ENCODE measurements at places on chromosomes 2 and 18.

GRCh38 chr18:78769502-78770105, 210.0 kb upstream of the SALL3 start:
- no peak for DNase-seq

GRCh38 chr2:199738727-199739412, 112.1 kb downstream of the FTCDNL1 start:
- DNase-seq, result no peak

DNA sequence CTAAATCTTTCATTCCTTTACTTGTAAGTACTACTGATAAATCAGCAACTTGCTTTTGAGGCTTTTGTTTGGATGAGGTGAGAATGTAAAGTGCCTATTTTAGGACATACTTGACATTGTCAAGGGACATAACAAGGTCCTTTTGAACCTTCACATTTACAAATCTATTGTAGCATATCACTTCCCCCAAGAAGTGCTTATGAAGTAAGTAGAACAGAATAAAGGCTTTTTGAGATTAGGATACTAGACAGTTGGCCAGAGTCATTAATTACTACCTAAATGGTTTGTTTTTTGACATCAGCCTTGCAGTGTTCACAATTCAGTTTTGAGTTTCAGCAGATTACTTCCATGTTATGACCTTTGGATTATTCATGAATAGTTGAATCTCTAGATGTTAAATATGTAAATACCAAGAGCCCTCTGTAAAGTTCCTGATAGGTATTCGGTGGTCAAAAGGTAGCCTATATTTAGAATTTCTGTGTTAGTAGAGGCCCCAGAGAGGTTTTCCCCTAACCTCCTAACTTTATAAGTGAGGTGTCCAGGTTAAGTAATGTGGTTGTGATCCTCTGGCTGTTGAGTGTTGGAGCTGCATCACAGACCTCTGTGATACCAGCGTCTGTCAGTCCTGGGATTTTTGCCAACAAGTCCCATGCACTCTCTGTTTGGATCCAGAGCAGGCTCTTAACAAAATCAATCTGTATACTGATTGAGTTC, 67.2 kb downstream of the LCLAT1 start:
- no peak for DNase-seq

GRCh38 chr18:39441648-39442047, 1876.0 kb upstream of the CELF4 start:
- no peak for DNase-seq

GRCh38 chr2:149544692-149545091, 42.9 kb downstream of the MMADHC start:
- DNase-seq, result no peak

- no peak for DNase-seq
These were observed 12.9 kb downstream of the CD226 start for GRCh38 chr18:69934601-69935265.

DNA sequence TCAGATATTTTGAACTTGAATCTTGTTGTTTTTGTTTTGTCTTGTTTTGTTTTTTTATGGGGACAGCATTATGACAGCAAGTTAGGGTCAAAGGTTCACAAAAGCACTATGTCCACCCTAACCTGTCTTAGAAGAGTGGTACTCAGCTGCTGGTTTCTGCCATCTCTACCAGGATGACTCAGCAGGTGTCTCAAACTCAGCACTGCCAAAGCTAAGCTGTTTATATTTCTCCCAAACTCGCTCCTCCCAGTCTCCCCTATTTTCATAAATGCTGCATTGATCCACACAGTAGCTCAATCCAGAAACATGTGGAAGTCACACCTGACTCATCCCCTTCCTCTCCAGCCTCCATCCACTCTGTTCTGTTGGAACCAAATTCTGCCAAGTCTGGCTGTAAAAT, 134.9 kb downstream of the ZBTB7C start:
- DNase-seq, result no peak

- DNase-seq, result no peak
These were observed 458.7 kb upstream of the HS6ST1 start for GRCh38 chr2:128777196-128778035.

DNA sequence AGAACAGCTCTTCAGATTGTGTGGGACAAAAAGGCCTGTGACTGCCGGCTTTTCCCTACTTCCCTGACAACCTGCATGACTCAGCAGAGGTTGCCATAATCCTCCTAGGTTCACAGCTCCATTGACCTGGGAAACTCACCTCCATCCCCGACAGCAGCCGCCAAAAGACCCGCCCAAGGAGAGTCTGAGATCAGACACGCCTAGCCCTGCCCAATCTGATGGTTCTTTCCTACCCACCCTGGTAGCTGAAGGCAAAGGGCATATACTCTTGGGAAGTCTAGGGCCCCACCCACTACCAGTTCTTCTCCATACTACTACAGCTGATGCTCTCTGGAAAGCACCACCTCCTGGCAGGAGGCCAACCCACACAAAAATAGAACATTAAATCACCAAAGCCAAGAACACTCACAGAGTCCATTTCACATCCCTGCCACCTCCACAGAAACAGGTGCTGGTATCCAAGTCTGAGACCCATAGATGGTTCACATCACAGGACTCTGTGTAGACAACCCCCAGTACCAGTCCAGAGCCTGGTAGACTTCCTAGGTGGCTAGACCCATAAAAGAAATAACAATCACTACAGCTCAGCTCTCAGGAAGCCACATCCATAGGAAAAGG, 140.6 kb downstream of the NETO1 start:
- DNase-seq, result no peak

- peak; percentile 97 for DNase-seq
These were observed at the start of gene ZFP36L2 for GRCh38 chr2:43226558-43226954. ZFP36L2 (minus strand) TSS chr2:43226606; CDS start chr2:43226315, 291 bp downstream.

DNA sequence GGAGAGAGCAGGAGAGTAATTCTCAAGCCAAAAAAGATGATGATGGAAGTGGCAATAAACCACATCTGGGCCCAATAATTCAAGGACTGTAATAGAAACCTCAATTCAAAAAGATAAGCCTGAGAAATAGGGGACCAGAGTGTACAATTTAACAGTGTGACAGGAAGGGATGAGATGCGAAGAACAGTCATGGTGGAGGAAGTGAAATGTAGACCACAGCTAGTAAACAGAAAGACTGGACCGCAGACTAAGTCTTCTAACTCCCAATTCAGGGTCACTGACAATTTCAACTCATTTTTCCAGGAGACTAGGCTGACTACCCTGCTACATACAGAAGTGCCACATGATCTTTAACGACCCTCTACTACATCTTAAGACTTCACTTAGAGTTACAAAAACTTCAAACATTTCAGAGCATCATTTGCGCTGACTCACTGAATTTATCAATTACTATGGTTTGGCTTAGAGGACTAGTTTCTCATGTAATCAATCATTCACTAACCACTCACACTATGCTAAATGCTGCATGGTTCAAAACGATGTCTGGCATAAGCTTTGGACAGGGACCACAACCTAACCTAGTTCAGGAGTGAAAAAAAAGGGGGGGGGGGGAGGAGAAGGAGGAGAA, 9.0 kb downstream of the CUL3 start:
- DNase-seq, result no peak

DNA sequence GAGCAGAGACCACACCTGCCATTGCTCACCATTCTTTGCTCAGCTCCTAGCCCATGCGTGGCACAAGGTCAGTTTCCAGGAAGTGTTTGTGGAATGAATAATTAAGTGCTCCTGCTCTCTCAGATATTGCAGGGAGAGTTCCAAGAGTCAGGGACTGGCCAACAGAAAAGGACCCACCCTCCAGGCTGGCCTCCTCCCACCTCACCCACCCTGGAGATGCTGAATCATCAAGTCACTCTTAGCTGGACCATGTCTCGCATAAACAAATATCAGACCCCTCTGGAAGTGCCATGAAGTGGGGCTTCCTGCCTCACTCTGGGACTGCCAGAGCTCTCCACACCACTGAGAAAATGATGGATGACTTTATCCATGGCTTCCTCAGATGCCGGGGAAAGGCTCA, 256.0 kb downstream of the TNS1 start:
- DNase-seq, result no peak

DNA sequence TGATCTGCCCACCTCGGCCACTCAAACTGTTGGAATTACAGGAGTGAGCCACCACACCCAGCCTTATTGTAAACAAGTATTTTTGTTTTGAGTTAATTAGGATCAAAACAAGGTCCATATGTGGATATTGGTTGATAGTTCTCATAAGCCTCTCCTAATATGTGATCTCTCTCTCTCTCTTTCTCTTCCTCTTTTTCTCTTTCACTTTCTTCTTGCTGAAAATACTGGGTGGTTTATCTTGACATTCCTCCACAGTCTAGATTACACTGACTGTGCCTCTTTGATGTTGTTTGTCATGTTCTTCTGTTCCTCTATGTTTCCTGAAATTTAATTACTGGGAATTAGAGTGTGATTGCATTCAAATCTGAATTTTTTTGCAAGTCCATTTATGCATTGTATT, 547.5 kb upstream of the NRXN1 start:
- DNase-seq, result no peak

- DNase-seq, result no peak
These were observed 3.8 kb downstream of the SEC11C start for GRCh38 chr18:59143441-59143840.

DNA sequence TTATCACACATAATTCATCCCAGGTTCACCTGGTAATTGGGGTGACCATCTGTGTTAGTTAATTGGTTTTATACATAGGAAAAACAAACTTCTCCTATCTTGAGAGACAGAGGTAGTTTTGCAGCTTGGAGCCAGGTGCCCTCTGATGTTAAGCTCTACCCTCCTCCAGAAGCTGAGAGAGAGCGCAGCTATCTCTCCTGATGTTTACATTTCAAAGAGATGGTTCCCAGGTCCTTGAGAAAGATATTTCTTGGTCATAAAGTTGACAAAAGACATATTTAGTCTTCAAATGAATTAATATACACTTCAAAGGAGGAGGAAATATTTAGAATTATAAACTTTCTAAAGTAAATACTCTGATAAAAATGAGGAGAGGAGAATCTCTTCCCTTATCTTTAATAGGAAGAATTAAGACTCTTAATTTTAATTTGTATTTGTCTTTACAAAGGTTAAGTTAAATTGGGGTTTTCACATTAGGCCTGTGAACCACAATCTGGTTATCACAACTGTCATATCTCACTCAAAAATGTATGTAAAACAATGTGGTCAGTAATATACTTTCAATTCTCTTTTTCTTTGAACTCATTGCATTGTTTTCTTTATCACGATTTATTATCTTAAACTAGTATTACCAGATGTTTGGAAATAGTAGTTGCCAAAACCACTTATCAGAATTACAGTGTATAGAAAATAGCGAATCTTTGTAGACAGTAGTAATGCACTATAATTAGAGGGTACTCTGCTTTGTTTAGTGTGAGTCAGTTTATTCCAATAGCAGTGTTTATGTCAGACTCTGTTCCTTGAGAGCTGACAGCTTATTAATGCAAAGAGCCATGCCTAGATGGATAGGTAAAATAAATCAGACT, 26.8 kb downstream of the SERPINB4 start:
- no peak for DNase-seq

DNA sequence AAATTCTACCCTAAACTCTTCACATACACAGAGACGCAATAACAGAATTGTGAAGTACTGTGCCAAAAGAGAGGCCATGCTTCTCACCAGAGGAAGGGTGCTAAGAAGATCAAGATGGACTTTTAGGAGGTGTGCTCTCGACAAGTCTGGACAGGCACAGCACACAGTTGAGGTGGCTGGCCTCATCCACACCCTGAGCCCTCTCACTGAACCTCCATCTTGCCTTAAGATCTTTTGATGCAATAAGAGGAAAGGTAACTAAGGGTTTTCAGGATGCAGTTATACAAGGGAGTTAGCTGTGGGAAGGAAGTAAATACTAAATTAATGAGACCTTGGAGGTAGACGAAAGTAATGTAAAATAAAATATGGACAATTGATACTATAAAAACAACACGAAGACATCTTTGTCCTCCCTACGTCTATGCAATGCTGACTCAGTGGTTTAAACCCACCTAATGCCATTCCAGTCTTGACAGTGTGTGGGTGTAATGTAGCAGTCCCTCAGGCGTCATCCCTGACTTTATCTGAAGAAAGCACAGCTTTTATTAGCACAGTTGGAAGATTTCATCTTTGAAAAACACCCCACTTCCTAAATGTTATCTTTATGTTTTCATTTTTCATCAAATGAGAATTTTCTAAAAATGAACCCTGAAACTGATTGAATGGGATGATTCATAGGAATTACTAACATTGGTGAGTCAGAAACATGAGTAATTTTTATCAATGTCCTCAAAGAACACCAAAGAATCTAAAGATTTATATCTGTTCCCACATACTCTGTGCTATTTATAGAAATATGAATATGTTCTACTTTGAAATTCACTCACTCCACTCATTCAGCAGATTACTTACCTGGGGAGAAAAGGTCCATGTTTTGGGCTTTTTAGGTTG, 34.0 kb upstream of the MALL start:
- DNase-seq, result no peak

GRCh38 chr2:241851325-241852115, 7.2 kb downstream of the PDCD1 start:
- DNase-seq, result no peak

GRCh38 chr2:6423944-6424343, 441.8 kb downstream of the CMPK2 start:
- no peak for DNase-seq

- DNase-seq, result no peak
These were observed 73.1 kb upstream of the KCNE4 start for GRCh38 chr2:222978850-222979249.

- DNase-seq, result no peak
These were observed 67.4 kb downstream of the TNS1 start for GRCh38 chr2:217935235-217935879.

DNA sequence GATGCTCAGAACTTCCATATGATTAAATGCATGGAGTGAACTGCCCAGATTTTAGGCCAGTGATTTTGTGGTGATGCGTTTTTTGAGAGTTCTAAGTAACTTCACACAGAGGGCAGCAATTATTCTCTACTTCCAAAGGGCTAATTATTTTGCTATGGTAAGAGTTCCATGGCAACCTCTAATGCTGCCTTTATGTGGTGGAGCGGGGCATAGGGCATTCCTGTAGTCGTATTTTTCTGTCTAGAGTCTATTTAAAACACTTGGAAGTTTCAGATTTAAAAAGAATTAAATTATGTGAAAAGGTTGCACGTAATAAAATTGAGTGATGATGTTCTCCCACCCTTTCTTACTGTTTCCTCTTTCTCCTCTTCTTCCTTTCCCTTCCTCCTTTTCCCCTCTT, 63.9 kb upstream of the EML6 start:
- DNase-seq, result no peak

- no peak for DNase-seq
These were observed 53.9 kb downstream of the RTTN start for GRCh38 chr18:70151614-70152013.

GRCh38 chr2:28356095-28356911, 36.4 kb upstream of the FOSL2 start:
- DNase-seq, result no peak
